ENCODE measurements at places on chromosomes 3 and 15.
A peak's percentile ranks its signal among the peaks of the same experiment; 100 is the strongest.

- DNase-seq, result no peak
Measured at GRCh38 chr3:195236801-195237570, 34.0 kb downstream of the XXYLT1 start.

DNA sequence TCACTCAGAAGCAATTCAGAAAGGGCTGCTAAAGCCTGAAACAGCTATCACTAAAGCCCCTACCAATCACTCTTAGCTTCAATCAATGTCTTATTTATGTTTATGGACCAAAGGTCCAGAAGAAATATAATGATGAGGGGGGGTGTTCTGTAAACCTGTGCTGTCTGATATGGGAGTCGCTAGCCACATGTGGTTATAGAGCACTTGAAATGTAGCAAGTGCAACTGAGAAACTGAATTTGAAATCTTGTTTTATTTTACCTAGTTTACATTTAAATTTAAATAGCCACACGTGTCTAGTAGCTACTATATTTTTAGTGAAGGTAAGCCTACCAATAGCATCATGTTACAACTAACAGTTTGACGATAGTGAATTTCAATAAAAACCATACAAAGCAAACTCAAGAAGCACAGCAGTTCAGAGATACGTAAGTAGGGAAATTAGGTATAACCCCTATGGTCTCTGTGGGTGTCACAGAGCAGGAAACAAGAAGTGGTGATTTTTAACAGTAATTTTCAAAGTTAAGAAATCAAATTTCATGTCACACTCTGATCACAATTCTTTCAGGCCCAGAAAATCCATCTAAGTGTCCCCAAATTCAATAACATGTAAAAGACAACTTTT is 3.6 kb downstream of the POU1F1 start:
- DNase-seq, result no peak

GRCh38 chr3:46359733-46360493 is 6.0 kb downstream of the CCR2 start:
- no peak for DNase-seq

DNA sequence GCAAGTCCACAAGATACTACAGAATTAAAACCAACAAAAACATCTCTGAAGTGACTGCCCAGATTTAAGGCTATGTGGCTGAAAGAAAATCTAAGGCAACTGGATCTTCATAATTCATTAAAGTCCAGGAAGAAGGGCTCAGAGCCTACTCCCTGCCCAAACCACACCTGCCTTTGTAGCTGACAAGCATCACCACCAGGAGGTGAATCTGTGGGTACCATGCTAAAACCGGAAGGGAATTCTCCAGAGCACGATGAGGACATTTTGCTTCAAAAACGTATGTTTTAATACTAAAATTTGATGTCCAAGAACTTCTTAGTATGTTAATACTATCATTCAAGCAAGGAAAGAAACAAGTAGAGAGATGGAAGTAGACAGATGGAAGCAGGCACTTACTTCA is 495.9 kb upstream of the NECTIN3 start:
- DNase-seq, result no peak

DNA sequence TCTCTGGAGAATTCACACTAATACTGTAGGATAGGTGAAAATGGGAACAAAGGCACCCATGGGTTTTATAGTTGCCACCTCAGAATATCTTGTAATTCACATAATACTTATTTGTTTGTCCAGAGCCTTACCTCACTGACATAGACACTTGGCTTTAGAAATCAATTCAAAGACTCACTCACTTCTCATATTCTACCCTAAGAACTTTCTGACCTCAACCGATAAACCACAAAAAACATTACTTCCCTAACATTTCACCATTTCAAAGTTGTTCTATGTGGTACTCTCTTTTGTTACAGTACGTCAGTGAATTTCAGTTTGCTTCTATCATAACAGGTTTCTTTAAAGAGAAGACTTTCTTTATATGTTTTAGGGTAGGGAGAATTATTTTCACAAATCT is 359.3 kb downstream of the IGSF11 start:
- no peak for DNase-seq

DNA sequence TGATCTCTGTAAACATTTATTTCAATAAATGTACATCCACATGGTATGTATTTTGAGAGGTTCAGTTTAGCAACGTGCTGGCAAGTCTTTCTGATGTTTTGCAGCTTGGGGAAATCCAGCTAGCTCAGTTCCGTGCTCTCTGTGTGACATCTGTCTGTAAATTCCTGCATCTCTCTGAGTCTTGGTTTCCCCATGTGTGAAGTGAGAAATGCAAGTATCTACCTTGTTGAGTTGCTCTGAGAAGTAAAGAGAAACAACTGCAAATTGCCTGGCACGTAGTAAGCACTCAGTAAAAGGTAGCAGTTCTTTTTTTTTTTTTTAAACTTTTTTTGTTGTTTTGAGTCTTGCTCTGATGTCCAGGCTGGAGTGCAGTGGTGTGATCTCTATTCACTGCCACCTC is 30.2 kb upstream of the MORF4L1 start:
- DNase-seq, result no peak

DNA sequence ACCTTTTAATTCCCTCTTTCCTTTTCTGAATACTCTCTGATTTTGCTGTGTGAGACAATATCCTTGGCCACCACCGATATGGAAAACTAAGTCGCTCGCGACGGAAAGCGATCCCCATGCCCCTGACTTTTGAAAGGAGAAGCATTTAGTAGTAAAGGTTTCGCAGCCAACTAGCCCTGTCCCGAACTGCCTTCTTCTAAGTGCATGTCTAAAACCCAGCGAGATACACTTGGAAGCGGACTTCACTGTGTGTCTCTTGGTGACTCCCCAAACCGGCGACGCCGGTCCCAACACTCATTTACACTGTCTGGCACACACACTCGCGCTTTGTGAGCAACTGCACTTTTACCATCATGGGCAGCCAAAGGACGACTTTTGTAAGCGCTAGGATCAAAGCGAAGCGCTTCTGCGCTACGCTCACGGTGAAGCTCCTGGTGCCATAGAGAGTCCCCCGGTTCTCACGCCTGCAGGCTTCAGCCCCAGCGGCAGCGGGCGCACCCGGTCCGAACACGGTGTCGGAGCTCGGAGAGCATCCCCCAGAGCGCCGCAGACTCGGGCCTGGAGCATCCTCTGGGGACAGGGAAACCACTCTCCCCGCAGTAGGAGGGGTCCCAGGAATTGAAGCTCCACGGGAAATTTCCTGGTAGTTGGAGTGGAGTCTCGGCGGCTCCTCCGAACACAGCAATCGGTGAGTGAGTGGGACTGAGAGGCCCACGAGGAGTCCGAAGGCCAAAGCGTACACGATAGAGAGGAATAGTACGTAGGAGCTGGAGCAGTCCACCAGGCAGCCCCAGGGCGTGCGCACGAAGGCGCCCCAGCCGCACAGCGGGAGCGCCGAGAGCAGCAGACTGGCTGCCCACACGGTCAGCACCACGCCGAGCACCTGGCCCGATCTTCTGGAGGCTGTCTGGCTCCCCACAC is 1.4 kb downstream of the GPR149 start:
- DNase-seq, result peak; percentile 21

DNA sequence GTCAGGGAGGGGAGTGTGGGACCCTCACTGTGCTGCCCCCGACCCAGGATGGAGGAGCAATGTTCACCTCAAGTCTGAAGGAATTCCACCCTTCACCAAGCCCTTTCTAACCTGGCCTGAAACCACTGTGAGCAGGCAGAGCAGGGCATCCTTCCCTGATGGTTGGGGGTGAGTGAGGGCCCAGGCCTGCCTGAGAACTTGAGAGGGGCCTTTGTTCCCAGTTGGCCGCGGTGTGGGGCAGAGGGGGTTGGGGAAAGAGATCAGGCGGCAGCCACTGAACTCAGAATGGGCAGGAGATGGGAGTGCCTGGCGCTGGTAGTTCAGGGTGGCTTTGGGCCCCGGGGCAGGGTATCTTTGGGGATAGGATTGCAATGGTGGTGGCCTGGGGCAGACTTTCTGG is 103.5 kb upstream of the RPL32 start:
- no peak for DNase-seq

GRCh38 chr3:151944356-151944755 is 70.9 kb downstream of the SUCNR1 start:
- no peak for DNase-seq

DNA sequence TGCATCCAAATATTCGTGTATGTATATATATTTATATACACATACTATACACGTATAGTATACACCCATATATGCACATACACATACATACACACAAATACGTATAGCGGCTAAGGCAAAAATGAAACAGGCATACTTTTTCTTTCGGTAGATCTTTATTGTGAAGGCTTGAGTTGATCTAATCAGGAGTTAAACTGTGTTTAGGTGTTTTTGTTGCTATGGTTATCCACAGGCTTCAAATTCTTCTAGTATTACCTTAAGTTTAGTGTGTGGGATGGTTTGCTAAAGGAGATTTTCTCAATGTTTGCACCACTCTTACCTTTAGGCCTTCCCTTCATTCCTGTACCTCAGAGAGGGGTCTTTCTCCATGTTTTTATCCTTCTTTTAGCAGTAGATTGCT is 28.2 kb downstream of the ZNF662 start:
- DNase-seq, result no peak

DNA sequence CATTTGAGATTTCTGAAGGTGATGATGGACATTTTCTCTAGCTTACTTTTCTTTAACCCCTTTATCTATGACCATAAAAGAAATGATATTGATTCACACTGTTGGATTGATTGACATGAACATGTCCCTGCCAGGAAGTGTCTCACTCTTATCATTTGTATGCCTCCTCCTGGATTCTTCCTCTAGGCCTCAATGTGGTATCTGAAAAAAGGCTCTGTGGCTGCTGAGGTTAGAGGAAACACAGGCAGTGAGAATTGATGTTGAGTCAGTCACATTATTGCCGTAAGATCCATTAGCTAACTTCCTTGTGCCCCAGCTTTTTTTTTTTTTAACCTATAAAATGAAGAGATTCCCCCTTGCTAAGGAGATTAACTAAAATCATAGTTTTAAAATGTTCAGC is 8.0 kb upstream of the THRB start:
- no peak for DNase-seq

DNA sequence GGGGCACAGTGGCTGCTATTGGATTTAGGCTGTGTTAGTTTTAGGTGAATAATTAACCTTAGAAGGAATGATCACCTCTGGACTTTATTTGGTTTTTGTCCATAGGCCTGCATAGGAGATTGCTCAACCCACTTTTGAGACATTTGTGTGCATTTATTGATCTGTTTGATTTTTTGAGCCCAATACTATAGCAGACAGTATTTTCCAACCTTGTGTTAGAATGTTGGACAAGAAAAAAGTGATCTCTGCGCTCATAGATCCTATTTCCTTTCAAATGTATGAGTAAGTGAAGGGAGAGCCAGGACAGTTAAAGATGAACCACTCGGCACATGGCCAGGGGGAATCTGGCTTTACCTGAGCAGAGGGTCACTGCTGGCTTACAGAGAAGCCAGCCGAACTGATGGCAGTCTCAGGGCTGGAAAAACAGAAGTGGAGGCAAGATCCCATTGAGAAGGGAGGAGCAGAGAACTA is 8.8 kb upstream of the TOPBP1 start:
- DNase-seq, result no peak

- DNase-seq, result no peak
Measured at GRCh38 chr15:44435893-44436667, 8.7 kb downstream of the CTDSPL2 start.

DNA sequence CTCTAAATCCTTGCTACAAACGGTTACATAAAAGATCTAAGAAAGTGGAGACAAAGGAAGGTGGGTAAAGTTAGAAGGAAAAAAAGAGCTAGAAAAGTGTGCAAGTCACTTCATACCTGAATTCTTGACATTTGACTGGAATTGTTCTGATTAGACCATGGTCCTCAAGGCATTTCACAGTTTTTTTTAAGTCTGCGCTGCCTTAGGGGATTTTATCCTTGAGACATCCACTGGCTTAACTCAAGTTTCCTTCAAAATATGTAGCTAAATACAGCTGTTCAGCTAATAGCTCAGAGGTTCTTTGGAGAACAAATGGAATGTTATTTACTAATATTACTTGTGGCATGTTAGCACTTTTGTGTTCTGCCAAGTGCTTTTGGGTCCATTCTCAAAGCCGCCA is 236.9 kb downstream of the TP63 start:
- no peak for DNase-seq

DNA sequence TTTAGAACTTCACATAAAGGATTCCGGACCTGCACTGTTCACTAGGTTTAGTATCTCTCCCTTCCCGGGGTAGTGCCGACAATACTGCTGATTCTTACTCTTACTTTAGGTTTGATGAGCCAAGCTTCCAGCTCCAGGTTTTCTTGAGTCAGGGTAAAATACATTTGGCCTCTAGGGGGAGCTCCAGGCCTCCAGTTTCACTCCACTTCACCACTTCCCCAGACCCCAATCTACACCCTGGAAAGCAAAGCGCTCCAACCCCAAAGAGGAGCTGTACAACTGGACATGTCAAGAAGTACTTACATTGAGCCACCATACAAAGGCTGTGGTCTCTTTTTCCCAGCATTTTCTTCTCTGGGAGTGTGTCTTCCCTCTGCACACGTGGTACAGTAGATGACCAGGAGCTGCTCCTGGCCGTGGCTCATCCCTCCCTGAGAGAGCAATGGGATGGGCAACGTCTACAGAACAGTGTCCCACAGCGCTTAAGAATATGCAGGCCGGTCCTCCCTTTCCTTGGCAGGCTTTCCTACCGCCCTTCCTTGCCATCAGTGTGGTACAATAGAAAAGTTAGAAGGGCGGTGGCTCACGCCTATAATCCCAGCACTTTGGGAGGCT is 93.9 kb upstream of the CCDC80 start:
- DNase-seq, result peak; percentile 33

- no peak for DNase-seq
Measured at GRCh38 chr3:28564211-28564610, 215.6 kb upstream of the AZI2 start.

- no peak for DNase-seq
Measured at GRCh38 chr3:21269882-21270281, 481.1 kb downstream of the ZNF385D start.

DNA sequence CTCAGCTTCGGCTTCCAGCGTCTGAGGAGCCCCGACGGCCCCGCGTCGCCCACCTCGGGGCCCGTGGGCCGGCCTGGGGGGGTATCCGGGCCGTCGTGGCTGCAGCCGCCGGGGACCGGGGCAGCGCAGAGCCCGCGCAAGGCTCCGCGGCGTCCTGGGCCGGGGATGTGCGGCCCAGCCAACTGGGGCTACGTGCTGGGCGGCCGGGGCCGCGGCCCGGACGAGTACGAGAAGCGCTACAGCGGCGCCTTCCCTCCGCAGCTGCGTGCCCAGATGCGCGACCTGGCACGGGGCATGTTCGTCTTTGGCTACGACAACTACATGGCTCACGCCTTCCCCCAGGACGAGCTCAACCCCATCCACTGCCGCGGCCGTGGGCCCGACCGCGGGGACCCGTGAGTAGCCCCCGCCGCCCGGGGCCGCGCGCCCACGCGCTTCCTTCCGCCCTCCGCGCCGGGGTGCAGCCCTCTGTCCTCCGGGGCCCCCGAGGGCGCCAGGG is 462 bp downstream of the EDEM1 start:
- no peak for DNase-seq

GRCh38 chr3:196774848-196775422 is 35.3 kb downstream of the PAK2 start:
- no peak for DNase-seq

- DNase-seq, result no peak
Measured at GRCh38 chr3:129040039-129040336, 20.6 kb upstream of the GP9 start.

GRCh38 chr15:77140220-77140619 is 69.3 kb upstream of the TSPAN3 start:
- no peak for DNase-seq

- no peak for DNase-seq
Measured at GRCh38 chr3:102756706-102757105, 321.9 kb downstream of the ZPLD1 start.

- DNase-seq, result no peak
Measured at GRCh38 chr3:53069422-53070068, 23.7 kb upstream of the SFMBT1 start.

- DNase-seq, result no peak
Measured at GRCh38 chr15:64959128-64959527, 30.6 kb downstream of the SPG21 start.

GRCh38 chr15:76177491-76178040 is 117.8 kb downstream of the TMEM266 start:
- DNase-seq, result no peak
